Lower leg skin (tissue), 4 donors: ENCODE measurements at places on chromosomes 16 and 17.

DNA sequence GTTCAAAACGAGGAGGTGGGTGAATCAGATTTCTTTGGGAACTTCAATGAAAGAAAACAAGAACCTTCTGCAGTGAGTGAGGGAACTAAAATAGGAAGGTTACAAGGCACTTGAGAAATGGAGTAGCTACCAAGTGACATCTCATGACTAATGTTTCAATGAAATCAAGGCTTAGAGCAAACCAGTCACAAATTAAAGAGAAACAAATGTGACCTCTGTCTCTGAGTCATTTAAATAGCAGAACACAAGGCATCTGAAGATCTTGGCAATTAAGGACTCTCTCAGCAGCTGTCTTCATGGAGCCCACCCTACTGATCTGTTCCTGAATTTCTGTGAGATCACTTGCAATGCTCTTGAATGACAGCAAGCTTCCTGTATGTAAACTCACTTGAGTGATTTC lies 109.5 kb downstream of the CDH11 start:
- DNase-seq: no peak

GRCh38 chr16:87461466-87461991 lies 31.3 kb downstream of the ZCCHC14 start:
- peak; percentile 69 for DNase-seq

GRCh38 chr16:11637320-11637719 lies 30.9 kb upstream of the SNN start:
- DNase-seq: no peak

- no peak for DNase-seq
Observed at GRCh38 chr17:14741491-14741890, 440.6 kb downstream of the HS3ST3B1 start.

- DNase-seq: no peak
Observed at GRCh38 chr16:18958621-18959029, 25.1 kb upstream of the TMC7 start.

- DNase-seq: peak; percentile 83
Observed at GRCh38 chr17:9291912-9292560, 270.7 kb downstream of the NTN1 start.
